ENCODE measurements at places on chromosomes 3 and 15. TPM values are rescaled to one million over a fixed set of nuclear protein-coding genes. Genes with fewer than 3 reads are reported as not detected.
A peak's percentile ranks its signal among the peaks of the same experiment; 100 is the strongest.

GRCh38 chr15:69869291-69869690 lies 228.4 kb downstream of the TLE3 start:
- H3K27ac ChIP-seq: no peak overlapping the region
- no peaks in the 10 kb centered on the region for H3K36me3 ChIP-seq
- H3K4me1 ChIP-seq: no peaks in the 10 kb centered on the region
- no peaks in the 10 kb centered on the region for H3K27me3 ChIP-seq

DNA sequence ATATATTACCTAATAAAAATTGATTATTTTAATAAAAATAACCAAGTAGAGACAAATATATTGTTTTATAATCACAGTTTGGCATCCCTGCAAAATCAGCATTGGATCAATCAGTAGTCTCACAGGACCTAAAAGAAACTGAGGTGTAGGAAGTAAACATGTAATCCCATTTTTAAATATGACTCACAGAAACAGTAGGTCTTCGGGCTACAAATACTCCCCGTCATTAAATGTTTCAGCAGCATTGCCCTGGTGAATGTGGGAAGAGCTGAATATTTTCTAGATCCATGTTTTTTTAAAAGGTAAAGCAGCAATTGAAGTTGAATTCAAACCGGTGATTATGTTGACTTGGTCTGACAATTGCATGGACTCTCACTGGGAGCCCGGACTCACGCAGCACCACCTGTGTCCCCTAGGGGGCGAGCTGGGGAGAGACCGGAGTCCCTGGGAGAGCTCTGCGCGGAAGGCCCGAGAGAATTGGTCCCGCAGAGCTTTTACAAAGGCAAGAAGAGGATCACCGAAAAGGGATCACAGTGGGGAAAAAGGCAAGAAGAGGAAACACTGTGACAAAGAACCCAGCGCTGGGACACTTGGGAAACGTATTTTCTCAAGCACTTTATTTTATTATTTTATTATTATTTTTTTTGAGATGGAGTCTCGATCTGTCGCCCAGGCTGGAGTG lies 17.2 kb upstream of the USP3 start:
- DNase-seq: peak; percentile 93
- H3K36me3 ChIP-seq: no peaks in the 10 kb centered on the region
- no peak overlapping the region for H3K27ac ChIP-seq
- no peak overlapping the region for H3K4me3 ChIP-seq
- no peaks in the 10 kb centered on the region for H3K27me3 ChIP-seq
- peaks cover 42% of the 10 kb centered on the region for H3K4me1 ChIP-seq

The TM4SF18 gene
- not detected for total RNA-seq

DNA sequence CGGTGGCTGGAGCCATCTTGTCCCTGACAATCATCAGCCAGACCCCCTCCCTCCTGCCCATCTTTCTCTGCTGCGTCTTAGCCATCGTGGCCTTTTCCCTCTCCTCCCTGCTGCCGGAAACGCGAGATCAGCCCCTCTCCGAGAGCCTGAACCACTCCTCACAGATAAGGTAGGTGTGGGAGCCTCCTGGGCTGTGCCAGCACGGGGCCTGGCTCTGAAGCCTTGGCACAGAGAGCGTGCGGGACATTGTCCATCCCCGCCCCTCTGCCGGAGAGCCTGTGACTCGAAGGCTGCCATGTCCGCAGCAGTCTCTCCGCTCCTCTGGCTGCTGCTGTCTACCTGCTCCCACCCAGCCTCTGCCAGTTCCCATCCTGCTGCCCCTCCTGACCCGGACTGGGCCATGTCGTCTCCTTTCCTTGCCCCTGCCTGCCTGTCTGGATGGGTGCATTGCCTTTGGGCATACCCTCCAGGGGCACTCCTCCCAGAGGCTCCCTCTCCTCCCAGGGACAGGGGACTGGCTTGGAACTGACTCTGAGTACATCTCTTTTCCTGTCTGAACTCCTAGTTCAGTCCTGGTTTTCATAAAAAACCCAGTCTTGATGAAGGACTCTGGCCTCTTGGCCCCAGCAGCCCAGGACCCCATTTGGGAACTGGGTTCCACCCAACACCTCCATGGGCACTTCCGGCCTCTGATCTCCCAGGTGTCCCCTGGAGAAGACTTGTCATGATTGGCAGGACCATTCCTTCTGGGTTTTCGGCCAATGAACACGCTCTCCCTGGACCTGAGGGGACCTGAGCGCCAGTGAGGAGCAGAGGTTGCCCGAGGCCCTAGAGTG lies 30.0 kb upstream of the XYLB start:
- H3K36me3 ChIP-seq: no peaks in the 10 kb centered on the region
- no peak for DNase-seq
- peaks cover 6% of the 10 kb centered on the region for H3K4me1 ChIP-seq

The MGLL gene
- total RNA-seq: 3.0 TPM

GRCh38 chr3:50336452-50337174 lies 4.0 kb downstream of the RASSF1 start:
- peak overlapping the region; percentile 80 for H3K4me3 ChIP-seq
- peak overlapping the region; percentile 93 for H3K27ac ChIP-seq
- DNase-seq: no peak
- no peaks in the 10 kb centered on the region for H3K27me3 ChIP-seq
- H3K36me3 ChIP-seq: peaks cover 21% of the 10 kb centered on the region
- peaks cover 74% of the 10 kb centered on the region for H3K4me1 ChIP-seq

DNA sequence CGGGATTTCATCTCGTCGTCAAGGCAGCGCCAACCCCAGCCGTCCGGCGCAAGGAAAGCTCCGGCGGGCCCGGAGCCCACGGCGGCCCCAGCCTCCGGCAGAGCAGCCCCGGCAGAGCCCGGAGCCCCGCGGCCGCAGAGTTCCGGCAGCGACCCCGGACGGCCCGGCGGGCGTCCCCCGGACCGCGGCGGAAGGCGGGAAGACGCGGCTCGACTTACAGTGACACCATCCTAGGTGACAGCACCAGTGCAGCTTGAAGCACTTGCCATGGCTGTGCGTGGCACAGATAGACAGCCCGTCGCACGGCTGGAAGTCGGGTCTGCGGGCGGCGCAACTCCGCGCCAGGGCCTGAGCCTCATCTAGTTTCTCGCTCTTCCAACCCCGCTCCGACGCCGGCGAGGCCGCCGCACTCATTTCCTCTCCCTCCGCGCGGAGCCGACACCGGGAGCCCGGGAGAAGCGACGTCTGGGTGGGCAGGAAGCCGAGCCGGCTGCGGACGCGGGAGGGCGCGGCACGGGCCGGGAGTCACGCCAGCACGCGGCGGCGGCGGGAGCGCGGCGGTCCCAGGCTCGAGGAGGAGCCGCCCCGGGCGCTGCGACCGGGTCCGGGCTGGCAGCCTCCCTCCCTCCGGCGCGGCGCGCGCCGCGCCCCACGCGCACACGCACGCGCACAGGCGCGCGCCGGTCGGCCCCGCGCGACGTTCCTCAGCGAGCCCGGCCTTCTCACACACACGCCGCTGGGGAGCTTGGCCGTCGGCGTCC lies at the start of gene C3orf70:
Gene C3orf70 (minus strand): TSS at position 651 of the 761 bp plus-strand sequence. CDS start 237 bp downstream, at position 414.
- H3K4me1 ChIP-seq: peaks cover 11% of the 10 kb centered on the region
- no peak within 1 kb of the TSS for H3K27ac ChIP-seq
- peak within 1 kb of the TSS; percentile 25 for H3K4me3 ChIP-seq
- peak; percentile 20 for DNase-seq

GRCh38 chr3:120765830-120766493 lies 23.4 kb downstream of the GTF2E1 start:
- H3K36me3 ChIP-seq: peaks cover 4% of the 10 kb centered on the region
- no peak overlapping the region for H3K4me3 ChIP-seq
- no peaks in the 10 kb centered on the region for H3K4me1 ChIP-seq
- no peaks in the 10 kb centered on the region for H3K27me3 ChIP-seq
- no peak for DNase-seq

DNA sequence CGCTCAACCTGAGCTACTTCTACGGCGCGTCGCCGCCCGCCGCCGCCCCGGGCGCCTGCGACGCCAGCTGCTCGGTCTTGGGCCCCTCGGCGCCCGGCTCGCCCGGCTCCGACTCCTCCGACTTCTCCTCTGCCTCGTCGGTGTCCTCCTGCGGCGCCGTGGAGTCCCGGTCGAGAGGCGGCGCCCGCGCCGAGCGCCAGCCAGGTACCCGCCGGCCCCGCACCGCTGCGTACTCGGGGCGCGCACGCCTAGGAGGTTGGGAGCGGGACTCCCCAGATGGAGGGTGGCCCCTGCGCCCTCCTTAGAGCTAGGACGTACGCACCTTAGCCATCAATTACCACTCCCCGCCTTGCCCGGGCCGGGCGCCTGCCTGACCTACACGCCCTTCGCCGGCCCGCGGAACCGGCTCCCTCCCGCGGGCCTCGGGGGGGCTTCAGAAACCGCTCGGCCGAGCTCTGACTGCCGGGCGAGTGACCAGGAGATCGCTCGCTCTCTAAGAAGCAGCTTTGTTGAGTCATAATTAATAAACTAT lies 466 bp downstream of the NFKBIZ start:
- H3K27me3 ChIP-seq: no peaks in the 10 kb centered on the region
- peak overlapping the region; percentile 82 for H3K4me3 ChIP-seq
- H3K36me3 ChIP-seq: peaks cover 31% of the 10 kb centered on the region

- H3K27me3 ChIP-seq: no peaks in the 10 kb centered on the region
- H3K4me3 ChIP-seq: no peak overlapping the region
- no peak overlapping the region for H3K27ac ChIP-seq
- no peaks in the 10 kb centered on the region for H3K4me1 ChIP-seq
- no peak for DNase-seq
Measured at GRCh38 chr3:18988614-18989229, 159.6 kb upstream of the KCNH8 start.

The ARRDC4 gene
- 7.3 TPM for total RNA-seq

DNA sequence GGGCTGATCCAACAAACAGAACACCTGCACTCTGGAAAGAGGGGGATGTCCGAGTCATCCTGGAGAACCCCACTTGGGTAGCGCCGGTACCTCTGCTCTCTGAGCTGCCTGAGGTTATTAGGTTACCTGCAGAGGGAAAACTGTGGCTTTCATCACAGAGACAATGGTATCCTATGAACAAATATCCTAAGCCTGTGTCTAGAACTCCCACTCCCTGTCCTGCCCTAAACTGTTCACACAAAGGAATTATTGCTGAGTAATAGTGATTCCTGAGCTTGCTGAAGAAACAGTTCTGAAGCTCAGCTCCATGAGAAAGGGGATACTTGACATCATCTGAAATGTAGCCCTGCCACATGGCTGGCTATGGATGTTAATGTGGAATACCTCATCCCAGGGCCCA lies 31.9 kb upstream of the WNT5A start:
- no peaks in the 10 kb centered on the region for H3K4me1 ChIP-seq
- H3K27me3 ChIP-seq: no peaks in the 10 kb centered on the region
- H3K27ac ChIP-seq: no peak overlapping the region

GRCh38 chr3:48863122-48863521 lies 15.4 kb upstream of the PRKAR2A start:
- no peaks in the 10 kb centered on the region for H3K4me1 ChIP-seq
- H3K4me3 ChIP-seq: no peak overlapping the region
- no peak overlapping the region for H3K27ac ChIP-seq
- DNase-seq: no peak
- H3K36me3 ChIP-seq: peaks cover 32% of the 10 kb centered on the region
- no peaks in the 10 kb centered on the region for H3K27me3 ChIP-seq

GRCh38 chr3:46845397-46845859 lies 17.8 kb downstream of the MYL3 start:
- peak overlapping the region; percentile 68 for H3K4me3 ChIP-seq
- H3K27me3 ChIP-seq: no peaks in the 10 kb centered on the region
- H3K36me3 ChIP-seq: no peaks in the 10 kb centered on the region
- H3K4me1 ChIP-seq: peaks cover 18% of the 10 kb centered on the region

DNA sequence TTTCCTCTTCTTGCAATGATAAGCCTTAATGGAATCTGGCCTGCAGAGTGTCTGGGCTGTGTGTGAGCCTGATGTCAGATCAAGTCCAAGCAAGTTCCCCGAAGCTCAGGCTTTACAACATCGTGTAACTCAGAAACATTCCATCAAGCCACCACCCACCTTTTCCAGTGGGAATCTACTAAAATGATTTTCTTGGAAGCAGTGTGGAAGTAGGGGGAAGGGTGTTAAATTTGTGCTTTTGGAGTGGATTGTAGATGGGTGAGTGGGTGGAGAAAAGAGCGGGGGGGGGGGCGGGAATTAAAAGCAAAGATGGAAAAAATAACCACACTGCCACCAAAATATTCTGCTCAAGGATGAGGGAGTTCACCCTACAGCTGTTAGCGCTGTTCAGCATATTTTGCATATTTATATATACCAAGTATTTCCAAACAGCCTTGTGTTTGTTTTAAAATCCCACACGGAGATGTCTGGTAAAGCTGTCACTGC lies 53.6 kb downstream of the VGLL3 start:
- H3K27ac ChIP-seq: no peak overlapping the region
- no peaks in the 10 kb centered on the region for H3K27me3 ChIP-seq
- DNase-seq: no peak

GRCh38 chr3:170740726-170741591 lies 129.0 kb downstream of the RPL22L1 start:
- H3K27me3 ChIP-seq: no peaks in the 10 kb centered on the region
- H3K36me3 ChIP-seq: no peaks in the 10 kb centered on the region
- H3K4me3 ChIP-seq: no peak overlapping the region
- no peak for DNase-seq

- H3K4me1 ChIP-seq: no peaks in the 10 kb centered on the region
- no peaks in the 10 kb centered on the region for H3K27me3 ChIP-seq
Measured at GRCh38 chr15:43434446-43434845, 58.5 kb downstream of the TP53BP1 start.

DNA sequence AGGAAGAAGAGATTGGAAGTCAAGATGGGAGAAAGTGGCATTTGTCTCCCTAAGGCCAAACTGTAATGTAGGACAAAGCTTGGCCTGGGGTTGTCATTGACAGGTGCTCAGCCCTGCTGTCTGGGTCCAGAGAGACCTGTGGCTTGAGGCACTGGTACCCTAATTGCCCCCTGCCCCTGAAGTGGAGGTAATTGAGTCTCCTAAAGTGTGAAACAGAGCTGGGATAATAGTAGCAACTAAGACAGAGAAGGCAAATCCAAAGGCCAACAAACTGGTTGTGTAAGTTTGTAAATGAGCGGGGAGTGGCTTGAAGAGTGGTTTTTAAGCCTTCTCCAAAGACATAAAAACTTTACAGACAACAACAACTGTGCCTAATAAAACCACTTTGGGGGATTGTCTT lies 264.2 kb upstream of the ROPN1 start:
- H3K27me3 ChIP-seq: no peaks in the 10 kb centered on the region
- H3K4me3 ChIP-seq: no peak overlapping the region
- H3K4me1 ChIP-seq: no peaks in the 10 kb centered on the region

The GOLIM4 gene
- total RNA-seq: 13.7 TPM

- no peak for DNase-seq
- no peak overlapping the region for H3K27ac ChIP-seq
- H3K4me1 ChIP-seq: no peaks in the 10 kb centered on the region
- H3K36me3 ChIP-seq: no peaks in the 10 kb centered on the region
- H3K27me3 ChIP-seq: no peaks in the 10 kb centered on the region
Measured at GRCh38 chr15:54618120-54618519, 578.6 kb downstream of the RSL24D1 start.

The GBE1 gene
- total RNA-seq: 8.8 TPM

DNA sequence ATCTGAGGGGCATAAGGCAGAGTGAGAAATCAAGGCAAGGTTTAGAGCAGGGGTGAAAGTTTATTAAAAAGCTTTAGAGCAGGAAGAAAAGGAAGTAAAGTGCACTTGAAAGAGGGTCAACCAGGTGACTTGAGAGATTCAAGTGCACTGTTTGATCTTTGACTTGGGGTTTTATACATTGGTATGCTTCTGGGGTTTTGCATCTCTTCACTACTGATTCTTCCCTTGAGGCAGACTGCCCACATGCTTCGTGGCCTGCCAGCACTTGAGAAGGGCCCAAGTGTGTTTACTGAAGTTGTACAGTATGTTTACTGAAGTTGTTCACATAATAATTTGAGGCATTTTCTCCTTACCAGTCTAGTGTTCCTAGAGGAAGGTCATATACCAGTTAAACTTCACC lies 367.0 kb upstream of the UBE2E2 start:
- no peak overlapping the region for H3K4me3 ChIP-seq
- no peaks in the 10 kb centered on the region for H3K36me3 ChIP-seq
- no peaks in the 10 kb centered on the region for H3K27me3 ChIP-seq
- no peak for DNase-seq
- no peak overlapping the region for H3K27ac ChIP-seq

The STRIT1 gene
- not detected for total RNA-seq

GRCh38 chr3:9168241-9168741 lies 81.2 kb downstream of the SRGAP3 start:
- no peak overlapping the region for H3K4me3 ChIP-seq
- no peaks in the 10 kb centered on the region for H3K36me3 ChIP-seq
- H3K4me1 ChIP-seq: peaks cover 35% of the 10 kb centered on the region

Data from natural killer cell (primary cell).